ENCODE measurements at places on chromosomes 5 and 9.

- no peak for DNase-seq
Observed at GRCh38 chr5:143882520-143882919, 70.6 kb downstream of the HMHB1 start.

DNA sequence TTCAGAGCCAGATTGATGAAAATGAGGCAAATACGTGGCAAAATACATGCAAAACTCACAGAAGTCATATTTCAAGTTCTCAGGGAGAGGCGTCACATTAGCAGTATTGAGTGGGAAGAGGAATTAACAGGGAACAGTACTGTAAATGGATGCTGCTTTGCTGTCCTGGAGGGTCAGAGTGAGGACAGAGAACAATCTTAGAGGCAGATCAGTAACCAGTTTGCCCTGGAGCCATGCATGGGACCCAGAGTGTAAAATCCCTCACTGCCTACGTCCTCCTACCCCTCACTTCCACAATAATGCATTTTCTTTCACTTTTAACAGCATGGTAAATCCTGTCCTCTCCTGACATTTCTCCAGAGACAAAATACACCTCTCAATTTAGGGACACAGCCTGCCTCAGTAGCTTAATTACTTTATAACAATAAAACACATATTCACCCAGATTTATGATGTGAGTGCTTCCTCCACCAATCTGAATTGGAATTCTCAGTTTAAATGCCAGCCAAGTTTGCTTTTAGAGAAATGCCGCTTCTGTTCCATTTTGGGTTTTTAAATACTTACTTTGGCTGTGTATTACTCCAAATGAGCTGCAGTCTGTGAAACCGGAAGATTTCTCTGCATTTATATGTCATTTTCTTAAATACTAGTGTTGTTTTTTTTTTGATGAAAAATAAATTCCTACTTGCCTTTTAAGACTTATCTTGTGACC, 70.0 kb downstream of the LMNB1 start:
- no peak for DNase-seq

DNA sequence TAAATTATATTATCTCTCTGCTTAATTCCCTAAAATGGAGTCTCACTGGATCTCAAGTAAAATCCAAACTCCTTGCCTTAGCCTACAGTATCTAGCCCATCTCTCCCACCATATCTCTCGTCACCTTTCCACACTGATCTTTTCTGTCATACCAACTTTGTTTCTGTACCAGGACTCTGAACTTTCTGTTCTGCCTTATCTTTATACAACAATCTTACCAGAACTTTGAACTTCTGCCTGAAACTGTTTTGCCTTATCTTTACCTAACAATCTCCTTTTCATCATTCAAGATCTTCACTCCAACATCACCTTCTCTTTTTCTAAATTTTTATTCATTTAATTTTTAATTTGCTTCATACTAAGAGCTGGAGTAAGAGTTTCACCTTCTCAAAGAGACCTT, 139.0 kb downstream of the CPLANE1 start:
- no peak for DNase-seq

DNA sequence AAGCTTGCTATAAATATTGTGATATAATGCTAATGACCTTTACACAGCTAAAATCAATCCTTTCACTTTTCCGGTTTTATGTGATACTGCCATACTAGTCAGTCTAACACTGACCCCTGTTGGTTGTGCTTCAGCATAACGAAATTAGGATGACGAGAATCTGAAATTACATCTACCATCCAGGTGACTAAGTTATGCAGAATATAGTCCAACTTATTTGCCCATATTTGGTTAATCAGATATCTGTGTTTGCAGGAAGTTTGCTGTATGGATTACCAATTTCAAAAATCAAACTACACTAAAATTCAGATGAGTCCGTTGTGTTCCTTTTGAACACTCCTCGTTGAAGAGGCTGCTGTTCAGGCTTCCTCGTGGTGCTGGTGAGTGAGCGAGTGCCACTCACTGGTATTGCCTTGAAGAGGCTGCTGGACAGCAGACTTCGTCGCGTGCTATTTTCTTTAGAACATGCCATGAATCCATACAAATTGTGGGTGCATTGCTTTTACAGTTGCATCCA, 32.5 kb downstream of the TENT4A start:
- DNase-seq = no peak

GRCh38 chr5:56772767-56773166, 42.6 kb upstream of the MAP3K1 start:
- DNase-seq = no peak

GRCh38 chr5:151523335-151523734, 67.8 kb downstream of the FAT2 start:
- no peak for DNase-seq

DNA sequence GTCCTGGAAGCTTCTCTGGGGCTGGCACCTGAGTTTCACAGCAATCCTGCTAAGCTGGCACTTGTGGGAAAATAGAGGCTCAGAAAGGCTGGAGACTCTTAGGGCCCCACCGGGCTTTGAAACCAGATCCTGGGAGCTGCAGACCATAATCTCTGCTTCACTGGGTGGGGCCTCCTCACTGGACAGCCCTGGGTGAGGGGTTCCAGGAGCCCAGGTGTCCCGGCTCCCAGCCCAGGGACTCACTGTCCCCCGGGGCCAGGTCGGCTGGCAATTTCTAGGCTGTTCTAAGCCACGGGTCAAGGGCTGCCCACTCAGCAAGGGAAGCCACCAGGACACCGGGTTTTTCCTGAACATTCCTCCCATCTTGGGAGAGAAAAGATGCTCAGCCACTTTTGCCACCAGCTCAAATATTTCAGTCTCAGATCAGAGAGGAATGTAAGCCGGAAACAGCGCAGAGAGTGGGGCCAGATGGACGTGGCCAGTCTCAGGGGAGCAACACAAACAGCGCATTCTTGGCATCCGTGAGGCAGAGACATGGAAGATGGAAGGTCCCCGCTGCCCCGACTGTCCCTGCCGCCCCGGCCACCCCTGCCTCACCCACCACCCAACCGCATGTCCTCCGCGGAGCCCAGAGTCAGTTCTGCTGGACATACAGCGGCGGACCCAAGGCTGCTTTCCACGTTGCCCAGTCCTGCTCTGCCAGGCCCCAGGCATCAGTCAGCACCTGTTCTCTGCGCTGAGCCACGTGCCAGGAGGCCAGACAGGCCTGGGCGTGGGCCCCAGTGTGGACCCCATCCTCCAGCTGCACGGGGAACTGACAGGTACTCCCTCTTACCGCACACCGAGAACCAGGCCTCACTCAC, 72.6 kb downstream of the VAV2 start:
- no peak for DNase-seq

DNA sequence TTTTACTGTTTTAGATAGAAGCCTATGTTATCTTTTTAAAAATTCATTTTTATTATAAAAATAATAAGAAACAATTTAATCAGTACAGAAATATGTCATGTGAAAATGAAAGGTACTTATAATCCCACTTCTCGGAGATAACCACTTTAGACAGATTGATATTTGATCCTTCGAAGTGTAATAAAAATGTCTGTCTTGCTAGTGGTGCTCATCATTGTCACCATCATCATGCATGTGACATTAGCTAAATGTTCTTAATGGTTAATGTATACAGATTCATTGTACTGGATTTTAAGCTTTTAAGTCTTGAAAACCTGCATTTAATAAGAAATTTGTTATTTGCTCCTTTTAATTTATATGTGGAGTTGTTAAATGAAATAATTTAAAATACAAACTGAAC, 30.1 kb upstream of the FAM120AOS start:
- no peak for DNase-seq

- no peak for DNase-seq
Observed at GRCh38 chr5:150999704-151000442, 20.5 kb upstream of the GPX3 start.

DNA sequence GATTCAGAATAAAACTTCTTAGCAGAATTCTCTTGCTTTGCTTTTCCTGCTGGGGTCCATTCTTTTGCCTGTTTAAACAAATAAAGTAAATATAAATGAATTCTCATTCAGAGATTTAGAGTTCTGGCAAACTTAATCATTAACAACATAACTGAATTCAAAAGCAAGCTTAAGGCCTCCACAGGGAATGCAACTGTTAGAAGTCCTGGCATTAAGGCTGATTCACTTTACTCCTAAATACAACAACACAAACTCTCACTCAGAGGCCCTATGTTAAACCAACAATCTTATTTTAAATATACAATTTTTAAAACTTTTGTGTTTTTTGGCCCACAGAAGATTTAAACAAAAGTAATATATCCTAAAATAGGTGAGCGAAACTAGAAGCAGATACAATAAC, 178.3 kb downstream of the AP3B1 start:
- no peak for DNase-seq

DNA sequence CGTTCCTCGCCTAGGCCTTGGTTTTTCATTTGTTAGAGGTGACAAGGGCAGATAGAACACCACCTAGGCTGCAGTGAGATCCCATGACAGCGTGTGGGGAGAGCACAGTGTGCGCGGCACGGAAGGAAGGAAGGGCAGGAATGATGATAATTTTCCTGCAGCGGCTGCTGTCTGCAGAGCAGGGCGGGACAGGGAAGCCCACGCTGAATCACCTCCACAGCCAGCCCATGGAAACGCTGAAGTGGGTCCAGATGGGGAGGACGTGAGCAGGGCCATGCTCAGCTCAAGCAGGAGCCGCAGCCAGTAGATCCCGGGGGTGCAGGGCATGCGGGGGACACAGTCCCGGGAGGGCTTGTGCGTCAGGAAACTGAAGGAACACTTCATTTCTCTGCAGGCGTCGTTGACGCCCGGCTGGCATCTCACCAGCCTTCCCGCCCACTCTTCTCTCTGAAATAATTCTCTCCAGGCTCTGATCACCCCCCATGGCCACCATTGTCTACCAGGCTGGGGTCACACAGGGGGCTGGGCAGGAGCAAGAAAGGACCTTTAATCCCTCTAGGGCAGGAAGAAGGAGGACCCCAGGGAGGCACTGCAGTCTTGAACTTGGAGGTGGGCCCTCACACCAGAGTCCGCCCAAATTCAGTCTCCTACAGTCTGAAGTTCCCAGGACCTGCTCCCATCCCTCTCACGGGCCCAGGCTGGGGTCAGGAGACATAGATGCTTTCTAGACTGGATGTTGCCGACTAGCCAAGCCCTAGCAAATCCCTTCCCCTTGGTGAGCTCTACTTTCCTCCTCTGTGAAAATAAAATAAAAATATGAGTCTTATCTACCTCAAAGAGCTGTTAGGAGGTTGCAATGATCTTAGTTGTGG, 20.9 kb upstream of the SYNPO start:
- DNase-seq = no peak

- no peak for DNase-seq
Observed at GRCh38 chr9:127912882-127913281, 4.0 kb downstream of the ST6GALNAC4 start.

DNA sequence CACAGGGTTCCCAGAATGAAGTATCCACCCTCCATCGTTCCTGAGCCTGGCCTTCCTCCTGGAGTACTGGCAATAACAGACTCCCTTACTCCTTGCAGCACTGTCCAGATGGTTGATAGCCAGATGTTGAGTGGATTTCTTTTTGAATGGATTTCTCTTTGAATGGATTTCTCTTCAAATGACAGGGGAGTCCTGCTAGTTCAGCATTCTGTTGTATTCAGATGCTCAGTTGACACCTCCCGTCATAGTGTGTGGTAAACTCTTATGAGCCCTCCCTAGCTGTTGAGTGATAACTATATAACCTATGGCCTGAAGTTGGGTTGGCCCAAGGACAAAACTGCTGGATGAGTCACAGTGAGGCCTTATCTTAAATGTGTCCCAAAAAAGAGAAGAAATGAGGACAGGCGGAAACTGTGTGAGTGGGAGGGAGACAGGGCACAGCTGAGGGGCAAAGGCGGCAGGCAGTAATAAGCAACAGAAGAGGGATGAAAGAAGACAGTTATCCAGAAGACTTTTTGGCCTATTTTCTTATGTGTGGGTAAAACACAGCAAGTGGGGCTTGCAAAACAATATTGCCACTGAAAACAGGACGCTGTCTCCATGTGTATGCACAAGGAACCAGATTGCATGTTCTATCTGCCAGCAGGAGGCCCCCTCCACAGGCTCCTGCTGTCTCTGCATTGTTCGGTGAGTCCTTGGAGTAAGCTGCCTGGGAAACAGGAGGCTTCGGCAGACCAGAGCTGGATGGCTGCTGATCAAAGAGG, 209.5 kb upstream of the S1PR3 start:
- DNase-seq = no peak

- DNase-seq = no peak
Observed at GRCh38 chr5:132662925-132663770, 5.2 kb downstream of the IL13 start.

DNA sequence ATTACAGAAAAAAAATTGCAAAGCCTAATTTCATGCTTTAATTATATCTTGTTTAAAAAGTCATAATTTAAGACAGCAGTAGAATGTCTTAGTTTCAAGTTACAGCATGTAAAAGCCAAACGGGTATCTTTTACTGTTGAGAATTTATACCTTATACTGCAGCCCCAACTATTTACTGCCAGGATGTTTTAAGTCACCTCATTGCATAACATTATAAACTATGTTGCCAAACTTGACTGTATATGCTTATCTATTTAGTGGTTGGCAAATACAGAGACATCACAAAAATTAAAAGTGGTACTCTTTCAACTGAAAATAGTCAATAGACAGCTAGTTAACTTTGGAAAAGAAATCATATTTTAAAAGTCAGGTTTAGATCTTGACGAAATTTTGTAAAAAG, 119.5 kb downstream of the EDIL3 start:
- DNase-seq = no peak

- no peak for DNase-seq
Observed at GRCh38 chr9:3040761-3041160, 196.9 kb upstream of the PUM3 start.

GRCh38 chr5:149221731-149222342, 49.8 kb upstream of the AFAP1L1 start:
- no peak for DNase-seq

DNA sequence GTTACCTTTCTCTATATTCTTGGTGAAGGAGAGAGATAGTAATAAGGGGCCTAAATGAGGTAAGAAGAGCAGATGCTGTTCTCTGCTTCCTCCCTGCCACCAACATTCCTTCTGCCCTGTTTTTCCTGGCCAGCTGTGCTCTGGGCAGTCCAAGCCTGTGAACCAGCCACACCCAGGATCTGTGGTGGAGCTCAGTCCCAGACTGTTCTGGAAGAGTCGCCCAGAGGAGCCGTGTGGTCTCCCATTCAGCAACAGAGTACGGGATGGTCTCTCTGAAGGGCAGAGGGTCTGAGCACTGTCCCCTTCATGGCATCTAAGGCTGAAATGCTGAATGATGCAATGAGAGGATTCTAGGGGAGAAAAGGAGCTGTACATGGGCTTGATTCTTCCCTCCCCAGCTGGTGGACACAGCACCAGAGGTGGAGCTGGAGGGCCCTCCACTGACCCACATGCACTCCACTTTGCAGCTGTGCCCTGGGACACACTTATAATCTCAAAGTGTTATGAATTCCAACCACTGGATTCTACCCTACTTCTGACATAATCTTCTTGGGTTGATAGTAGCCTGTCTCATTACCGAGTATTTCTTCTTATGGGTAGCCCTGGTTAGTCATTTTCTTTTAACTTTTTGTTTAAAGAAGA, 70.8 kb upstream of the RPS23 start:
- DNase-seq = no peak

- no peak for DNase-seq
Observed at GRCh38 chr9:94014920-94015319, 59.8 kb upstream of the BARX1 start.
